Spinal cord (tissue), 10 donors: ENCODE measurements at places on chromosomes 1 and 21. TPM values are rescaled to one million over a fixed set of nuclear protein-coding genes. Genes with fewer than 3 reads are reported as not detected.

Gene DNM3
- total RNA-seq, result 93.9 TPM

Gene LENEP
- total RNA-seq, result 0.22 TPM

Gene GBP6
- total RNA-seq, result 0.22 TPM

Gene OLFML2B
- total RNA-seq, result 17.3 TPM

Gene PCP4L1
- total RNA-seq, result 81.2 TPM

Gene ELAPOR1
- 9.3 TPM for total RNA-seq
